ENCODE measurements at places on chromosomes 5 and 9.

DNA sequence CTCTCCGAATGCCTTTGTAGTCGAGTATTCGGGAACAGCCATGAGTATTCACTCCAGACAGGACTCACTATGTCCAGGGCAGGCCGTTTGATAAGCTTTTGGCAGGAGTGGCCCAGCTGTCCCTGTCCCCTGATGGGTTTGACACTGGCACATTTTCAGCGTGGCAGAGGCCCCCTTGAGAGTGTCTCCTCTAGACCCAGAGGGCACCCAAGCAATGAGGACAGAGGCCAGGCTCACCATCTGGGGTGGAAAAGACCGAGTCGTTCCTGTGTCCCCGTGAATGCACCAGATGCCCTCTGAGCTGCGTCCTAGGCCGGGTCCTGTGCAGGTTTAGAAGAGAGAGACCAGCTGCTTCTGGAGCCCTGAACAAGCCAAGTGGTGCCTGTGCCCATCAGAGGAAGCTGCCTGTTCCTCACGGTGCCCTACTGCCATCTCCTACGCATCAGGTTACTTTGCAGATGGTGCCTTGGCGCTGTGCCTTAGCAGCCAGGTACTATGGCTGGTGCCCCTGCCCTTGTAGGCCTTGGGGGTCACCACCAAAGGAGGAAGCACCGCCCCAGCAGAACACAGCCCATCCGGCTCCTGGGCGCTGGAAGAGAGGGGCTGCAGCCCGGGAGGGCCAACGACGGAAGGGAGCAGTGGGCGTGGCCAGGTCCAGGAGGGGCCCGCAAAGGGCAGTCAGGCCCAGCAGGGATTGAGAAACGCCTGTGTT is 42.4 kb downstream of the LRSAM1 start:
- DNase-seq: no peak

DNA sequence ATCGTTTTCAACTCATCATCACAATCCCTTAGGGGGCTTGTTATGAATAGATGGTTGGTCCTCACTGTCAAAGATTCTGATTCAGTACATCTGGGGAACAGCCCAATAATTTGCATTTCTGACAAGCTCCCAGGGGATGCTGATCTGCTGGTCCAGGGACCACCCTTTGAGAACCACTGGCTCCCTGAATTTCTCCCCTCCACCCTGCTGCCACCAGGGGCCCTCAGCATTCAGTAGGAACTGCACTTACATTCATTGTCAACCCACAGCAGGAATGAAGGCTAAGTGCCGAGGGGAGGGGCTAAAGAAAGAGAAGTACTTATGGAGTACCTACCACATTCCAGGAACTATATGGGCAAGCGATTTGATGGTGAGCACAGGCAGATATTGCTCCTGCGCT is 85.9 kb downstream of the BOD1 start:
- no peak for DNase-seq

DNA sequence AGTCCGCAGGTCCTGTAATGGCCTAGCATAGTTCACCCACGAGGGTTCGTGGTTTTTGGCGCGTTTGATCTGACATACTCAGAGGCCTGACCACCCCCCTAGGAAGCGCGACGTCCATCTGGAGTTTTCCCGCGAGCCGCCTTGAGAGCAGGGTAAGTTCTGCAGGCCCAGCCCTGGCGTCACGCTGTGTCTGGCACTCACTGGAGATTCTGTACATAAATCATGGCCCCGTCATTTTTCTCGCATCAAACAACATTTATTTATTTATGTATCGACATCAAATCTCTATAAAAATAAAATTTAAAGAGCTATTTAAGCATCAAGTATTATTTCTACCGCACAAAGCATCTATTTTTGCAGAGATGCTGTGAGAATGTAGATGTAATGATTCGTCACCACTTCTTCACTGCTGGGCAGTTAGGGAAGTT is 437 bp upstream of the TRIM41 start:
- no peak for DNase-seq

DNA sequence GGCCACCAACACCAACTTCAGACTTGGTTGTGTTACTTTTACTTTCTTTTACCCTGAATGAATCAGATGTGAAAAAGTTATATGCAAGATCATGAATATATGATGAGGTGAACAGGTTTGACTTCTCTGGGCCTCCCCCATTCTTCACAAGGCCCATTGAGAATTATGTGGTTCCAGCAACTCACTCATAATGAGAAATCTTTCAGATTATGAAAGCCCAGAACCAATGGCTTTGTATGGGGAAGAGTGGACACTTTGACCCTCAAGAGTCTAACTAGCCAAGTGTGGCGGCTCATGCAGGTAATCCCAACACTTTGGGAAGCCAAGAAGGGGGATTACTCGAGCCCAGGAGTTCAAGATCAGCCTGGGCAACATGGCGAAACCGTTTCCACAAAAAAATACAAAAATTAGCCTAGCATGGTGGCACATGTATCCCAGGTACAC is 16.1 kb upstream of the LNPEP start:
- DNase-seq: no peak

DNA sequence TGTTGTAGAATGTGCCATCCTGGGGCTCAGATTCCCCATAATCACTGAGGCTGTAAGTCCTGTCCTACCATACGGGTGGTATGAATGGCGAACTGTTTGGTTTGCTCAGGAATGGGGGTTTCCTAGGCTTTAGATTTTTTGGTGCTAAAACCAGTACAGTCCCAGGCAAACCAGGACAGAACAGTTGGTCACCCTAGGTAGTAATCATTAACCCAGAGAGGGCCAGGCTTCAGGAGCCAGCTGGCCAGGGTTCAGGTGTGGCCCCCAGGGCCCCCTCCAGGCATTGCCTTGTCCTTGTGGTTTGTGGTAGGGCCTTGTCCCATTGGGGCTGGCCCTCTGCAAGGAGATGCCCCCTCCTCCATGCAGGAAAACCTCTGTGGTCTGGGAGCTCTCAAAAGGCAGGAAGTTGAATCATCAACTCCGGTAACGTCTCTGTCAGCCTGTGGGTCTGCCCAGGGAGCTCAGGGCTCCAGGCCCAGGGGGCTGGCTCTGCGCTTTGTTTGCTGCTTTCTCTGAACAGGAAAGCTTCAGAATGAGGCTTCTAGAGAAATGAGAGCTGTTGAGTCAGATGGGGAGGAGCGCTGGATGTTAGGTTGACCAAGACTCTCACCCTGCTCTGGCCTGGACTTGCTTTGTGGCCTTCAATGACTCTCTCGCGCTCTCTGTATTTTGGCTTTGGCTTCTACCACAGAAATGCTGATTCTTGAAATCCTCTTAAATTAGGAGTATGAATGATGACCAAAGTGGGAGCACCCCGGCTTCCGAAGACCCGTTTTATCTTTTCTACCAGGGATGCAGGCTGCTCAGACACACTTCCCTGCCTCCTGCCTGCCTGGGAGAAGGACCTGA is 22.2 kb upstream of the JADE2 start:
- peak; percentile 38 for DNase-seq

- no peak for DNase-seq
These were observed 50.2 kb upstream of the SLC44A1 start for GRCh38 chr9:105194234-105194633.

DNA sequence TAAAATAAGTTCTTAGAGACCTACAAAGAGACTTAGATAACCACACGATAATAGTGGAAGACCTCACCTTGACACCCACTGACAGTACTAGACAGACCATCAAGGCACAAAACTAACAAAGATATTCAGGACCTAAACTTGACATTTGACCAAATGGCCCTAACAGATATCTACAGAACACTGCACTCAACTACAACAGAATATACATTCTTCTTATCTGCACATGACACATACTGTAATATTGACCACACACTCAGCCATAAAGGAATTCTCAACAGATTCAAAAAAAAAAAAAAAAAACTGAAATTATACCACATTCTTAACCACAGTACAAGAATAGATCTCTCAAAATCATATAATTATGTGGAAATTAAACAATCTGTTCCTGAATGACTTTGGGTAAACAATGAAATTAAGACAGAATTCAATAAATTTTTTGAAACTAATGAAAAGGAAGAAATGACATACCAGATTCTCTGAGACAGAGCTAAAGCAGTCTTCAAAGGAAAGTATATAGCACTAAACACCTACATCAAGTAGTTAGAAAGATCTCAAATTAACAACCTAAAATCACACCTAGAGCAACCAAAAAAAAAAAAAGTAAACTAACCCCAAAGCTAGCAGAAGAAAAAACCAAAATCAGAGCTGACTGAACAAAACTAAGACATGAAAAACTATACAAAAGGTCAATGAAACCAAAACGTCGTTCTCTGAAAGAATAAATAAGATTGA is 362.3 kb upstream of the POU5F2 start:
- DNase-seq: no peak

GRCh38 chr5:107253246-107253645 is 417.5 kb downstream of the EFNA5 start:
- no peak for DNase-seq

DNA sequence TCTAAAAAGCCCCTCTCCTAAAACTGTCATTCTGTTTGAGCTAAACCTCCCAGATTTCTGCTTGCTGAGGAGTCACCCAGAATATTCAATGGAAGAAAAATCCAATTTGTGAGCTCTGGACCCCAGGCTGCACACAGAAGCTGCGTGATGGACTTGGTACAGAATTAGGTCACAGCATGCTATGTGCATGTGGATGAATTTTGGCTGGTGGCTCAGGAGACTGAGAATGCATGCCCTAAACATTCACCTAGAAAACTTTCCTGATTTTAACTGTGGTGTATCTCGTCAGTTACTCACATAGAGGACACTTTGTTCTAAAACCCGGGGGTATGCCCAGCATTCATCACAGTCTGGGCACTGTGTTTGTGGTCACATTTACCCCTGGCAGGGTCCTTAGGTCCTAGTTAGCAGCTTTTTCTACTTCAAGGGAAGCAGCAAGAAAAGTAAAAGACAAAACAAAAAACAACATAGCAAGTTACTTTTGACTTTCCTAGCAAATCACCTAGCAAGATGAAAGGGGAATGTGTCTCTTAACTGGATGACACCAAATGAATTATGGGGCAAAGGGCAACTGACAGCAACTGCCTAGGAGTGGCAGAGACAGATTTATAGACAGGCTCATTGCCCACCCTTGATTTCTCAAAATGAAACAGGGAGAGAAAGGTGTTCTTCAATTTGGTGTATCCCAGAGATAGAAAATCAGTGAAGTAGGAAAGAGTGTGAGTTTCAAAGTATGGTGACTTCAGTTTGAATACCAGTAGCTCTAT is 8.3 kb upstream of the SHROOM1 start:
- DNase-seq: no peak

DNA sequence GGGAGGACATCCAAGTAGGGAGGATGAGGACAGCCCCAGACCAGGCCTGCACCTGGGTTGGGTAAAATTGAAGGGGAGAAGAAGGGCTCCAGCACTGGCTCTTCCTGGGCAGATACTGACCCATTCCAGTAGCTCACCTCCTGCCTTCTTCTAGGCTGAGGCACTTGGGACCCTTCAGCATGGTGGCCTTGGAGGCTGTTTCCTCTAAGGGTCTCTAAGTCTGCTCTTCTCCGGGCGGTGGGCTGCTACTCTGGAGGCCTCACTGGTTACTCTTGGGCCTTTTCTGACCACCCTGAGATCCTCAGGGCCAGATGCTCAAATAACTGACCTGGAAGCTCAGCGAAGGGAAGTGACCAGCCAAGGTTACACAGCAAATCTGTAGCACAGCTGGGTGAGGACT is 2.8 kb upstream of the TIFAB start:
- DNase-seq: no peak

- DNase-seq: no peak
These were observed 120.0 kb downstream of the C5orf15 start for GRCh38 chr5:133848341-133848811.

- DNase-seq: no peak
These were observed 30.4 kb upstream of the OTULINL start for GRCh38 chr5:14551211-14551610.

- no peak for DNase-seq
These were observed 265.2 kb downstream of the DMAC1 start for GRCh38 chr9:7534211-7534935.

GRCh38 chr5:150734579-150735384 is 24.0 kb downstream of the DCTN4 start:
- DNase-seq: no peak

DNA sequence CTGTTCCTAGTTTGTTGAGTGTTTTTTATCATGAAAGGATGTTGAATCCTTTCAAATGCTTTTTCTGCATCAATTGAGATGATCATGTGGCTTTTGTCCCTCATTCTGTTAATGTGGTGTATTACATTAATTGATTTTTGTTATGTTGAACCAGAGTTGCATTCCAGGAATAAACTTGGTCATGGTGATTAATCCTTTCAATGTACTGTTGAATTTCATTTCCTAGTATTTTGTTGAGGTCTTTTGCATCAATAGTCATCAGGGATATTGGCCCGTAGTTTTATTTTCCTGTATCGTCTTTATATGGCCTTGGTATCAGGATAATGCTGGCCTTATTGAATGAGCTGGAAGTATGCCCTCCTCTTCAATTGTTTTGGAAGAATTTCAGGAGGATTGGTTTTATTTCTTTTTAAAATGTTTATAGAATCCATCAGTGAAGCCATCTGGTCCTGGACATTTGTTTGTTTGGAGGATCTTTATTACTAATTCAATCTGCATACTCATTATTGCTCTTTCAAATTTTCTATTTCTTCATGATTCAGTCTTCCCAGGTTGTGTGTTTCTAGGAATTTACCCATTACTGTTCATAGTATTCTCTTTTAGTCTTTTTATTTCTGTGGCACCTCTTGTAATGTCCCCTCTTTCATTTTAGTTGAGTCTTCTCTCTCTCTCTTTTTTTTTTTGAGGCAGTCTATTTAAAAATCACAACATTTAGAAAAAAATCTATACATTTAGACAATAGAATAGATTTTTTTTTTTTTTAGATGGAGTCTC is 32.1 kb downstream of the FGD3 start:
- no peak for DNase-seq

GRCh38 chr9:80094176-80094771 is 522.5 kb downstream of the TLE4 start:
- DNase-seq: no peak

DNA sequence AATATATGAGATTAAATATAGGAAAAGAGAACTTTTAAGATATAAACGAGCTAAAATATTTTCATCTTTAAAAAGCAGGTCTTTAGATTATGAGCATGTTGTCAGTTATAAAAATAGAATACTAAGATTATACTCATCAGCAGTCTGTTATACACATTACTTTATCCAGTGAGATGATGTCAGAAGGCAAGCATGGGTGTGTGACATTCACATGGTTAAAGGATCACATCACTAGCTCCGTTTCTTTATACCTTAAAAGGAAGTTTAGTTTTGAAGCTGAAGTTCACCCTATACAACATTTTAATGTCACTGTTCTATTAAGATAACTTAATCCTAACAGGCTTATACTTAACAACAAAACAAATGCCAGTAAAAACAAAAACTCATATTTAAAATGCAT is 59.6 kb downstream of the RICTOR start:
- DNase-seq: no peak

DNA sequence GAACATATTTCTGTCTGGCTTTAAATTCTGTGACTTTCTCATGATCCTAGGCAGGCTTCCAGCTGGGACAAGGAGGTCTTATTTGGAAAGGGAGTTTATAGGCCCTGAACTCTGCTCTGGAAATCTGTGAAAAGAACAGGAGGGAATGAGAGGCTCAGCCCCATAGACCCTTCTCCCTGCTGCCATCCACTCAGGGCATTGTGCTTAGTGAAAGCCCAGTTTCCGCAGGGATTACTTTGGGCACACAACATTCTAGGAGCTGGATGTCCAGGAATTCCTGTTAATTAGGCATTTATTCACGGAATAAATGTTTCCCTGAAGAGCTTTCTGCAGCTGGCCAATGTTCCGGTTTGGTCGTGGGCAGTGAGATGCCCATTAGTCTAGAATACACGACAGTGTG is 32.7 kb upstream of the COL15A1 start:
- DNase-seq: no peak
